ENCODE measurements at places on chromosomes 3 and 15. TPM values are rescaled to one million over a fixed set of nuclear protein-coding genes. Genes with fewer than 3 reads are reported as not detected.

The TKT gene
- 109 TPM for total RNA-seq

The DTWD1 gene
- total RNA-seq: 12.2 TPM

The CD86 gene
- total RNA-seq: 4.3 TPM

The ZIC4 gene
- not detected for total RNA-seq

The C3orf20 gene
- total RNA-seq: 0.12 TPM

The TEX55 gene
- total RNA-seq: not detected

The CD80 gene
- total RNA-seq: 13.9 TPM

The MUC20 gene
- total RNA-seq: 13.2 TPM

The IL5RA gene
- total RNA-seq: 3.7 TPM

The RAD18 gene
- 13.8 TPM for total RNA-seq

The SLC28A2 gene
- not detected for total RNA-seq

The KLHL40 gene
- not detected for total RNA-seq

The TNFAIP8L3 gene
- total RNA-seq: not detected

The STXBP5L gene
- total RNA-seq: not detected

The RASGRF1 gene
- total RNA-seq: not detected

The WDR72 gene
- total RNA-seq: not detected

The COL7A1 gene
- 0.94 TPM for total RNA-seq

The GUCA1C gene
- not detected for total RNA-seq

The EEFSEC gene
- total RNA-seq: 14.0 TPM

The TRA2B gene
- total RNA-seq: 542 TPM

The CNTN4 gene
- total RNA-seq: not detected

The CFAP91 gene
- 0.63 TPM for total RNA-seq

The GABRR3 gene
- total RNA-seq: not detected

The SCN11A gene
- not detected for total RNA-seq

The CHRD gene
- not detected for total RNA-seq

The DUOXA2 gene
- not detected for total RNA-seq

The ZNF660 gene
- 0.20 TPM for total RNA-seq

The SLC22A14 gene
- total RNA-seq: 0.23 TPM

The LRRN1 gene
- total RNA-seq: not detected

The XXYLT1 gene
- total RNA-seq: 7.7 TPM

The AADAC gene
- not detected for total RNA-seq

The APH1B gene
- total RNA-seq: 11.8 TPM

The SYNM gene
- 1.4 TPM for total RNA-seq

The SOX14 gene
- not detected for total RNA-seq

The SPATA16 gene
- total RNA-seq: not detected

The SEMA3F gene
- total RNA-seq: not detected

The C3orf85 gene
- not detected for total RNA-seq

The SERPINI2 gene
- not detected for total RNA-seq

The DUOX2 gene
- not detected for total RNA-seq

The OR5K1 gene
- total RNA-seq: not detected

The CHRM5 gene
- not detected for total RNA-seq

The TMEM202 gene
- total RNA-seq: not detected

The TUSC7 gene
- not detected for total RNA-seq

The LDHAL6B gene
- total RNA-seq: not detected

The MST1R gene
- 1.7 TPM for total RNA-seq

Data from T-helper 17 cell (primary cell).